GM12864 (cell line): ENCODE measurements at places on chromosomes 4 and X.

GRCh38 chr4:183746305-183747229 is 87.5 kb downstream of the TRAPPC11 start:
- DNase-seq: no peak

GRCh38 chr4:53119680-53120079 is 246.2 kb downstream of the SCFD2 start:
- DNase-seq: no peak

- no peak for DNase-seq
Observed at GRCh38 chr4:152138451-152138850, 377.6 kb upstream of the GATB start.

- DNase-seq: no peak
Observed at GRCh38 chr4:151468715-151469696, 60.0 kb downstream of the FHIP1A start.

DNA sequence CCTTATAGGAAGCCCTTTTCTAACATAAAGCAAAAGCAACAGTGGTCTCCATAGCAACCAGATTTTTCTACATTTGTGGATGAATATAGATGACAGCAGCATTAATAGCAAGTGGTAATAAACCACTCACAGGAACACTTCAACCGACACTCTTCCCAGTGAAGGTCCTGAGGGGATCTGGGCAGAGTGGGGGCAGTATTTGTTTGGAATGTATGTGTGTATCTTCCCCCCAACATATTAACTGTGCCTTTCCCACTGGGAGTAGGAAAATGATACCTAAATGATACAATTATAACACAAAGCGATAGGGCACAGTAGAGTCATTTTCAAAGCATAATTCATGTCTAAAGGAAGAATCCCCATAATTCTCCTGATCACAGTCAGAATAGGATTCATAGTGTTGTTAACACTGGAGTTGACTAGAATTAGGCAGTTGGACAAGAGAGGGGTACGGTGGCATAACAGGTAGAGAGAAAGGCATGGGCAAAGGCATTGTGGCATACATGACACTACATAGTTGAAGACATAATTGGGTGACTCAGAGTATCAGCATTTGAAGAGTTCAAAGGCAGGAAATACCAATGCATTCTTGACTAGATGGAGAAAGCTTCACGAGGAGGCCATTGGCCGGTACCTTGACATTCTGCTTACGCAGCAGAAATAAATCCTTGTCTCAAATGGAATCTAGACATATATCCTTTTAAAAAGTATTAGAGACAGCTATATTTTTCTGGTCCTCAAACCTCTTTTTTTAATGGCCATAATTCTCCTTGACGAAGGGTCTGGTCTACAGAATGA is 15.2 kb downstream of the CAPN6 start:
- DNase-seq: no peak

DNA sequence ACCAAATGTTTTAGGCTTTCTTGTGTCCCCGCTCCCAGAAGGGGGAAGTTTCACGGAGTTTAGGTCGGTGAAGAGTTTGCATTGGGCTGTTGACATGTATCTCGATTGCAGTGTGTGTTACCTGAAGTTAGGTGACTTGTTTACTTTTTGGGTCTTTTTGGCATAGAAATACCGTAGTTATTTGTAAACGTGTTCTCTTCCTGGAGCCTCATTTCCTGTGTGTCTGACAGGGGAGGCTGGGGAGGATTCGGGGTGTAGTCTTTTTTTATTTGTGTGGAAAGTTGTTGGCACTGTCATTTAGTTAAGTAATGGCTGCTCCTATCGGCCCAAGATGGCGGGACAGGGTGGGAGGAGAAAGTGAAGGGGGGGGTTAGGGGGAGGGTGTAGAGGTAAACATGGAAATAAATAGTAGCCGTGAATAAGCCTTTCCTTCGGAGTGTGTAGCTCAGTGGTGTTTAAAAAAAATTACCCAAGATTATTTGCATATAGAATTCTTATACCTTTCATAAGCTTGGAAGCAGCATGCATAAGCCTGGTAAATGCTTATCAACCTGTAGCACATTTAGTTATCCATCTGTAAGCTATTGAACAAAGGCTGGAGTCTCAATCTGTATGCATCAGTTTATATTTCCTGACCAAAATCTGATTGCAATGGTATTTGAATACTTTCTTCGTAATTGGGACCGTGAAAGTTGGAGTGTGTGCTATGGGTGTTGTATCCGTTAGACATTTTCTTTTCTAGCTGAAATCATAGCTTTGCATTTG is 1.6 kb downstream of the KDM6A start:
- no peak for DNase-seq

- DNase-seq: no peak
Observed at GRCh38 chr4:188053302-188053701, 56.1 kb downstream of the TRIML2 start.

DNA sequence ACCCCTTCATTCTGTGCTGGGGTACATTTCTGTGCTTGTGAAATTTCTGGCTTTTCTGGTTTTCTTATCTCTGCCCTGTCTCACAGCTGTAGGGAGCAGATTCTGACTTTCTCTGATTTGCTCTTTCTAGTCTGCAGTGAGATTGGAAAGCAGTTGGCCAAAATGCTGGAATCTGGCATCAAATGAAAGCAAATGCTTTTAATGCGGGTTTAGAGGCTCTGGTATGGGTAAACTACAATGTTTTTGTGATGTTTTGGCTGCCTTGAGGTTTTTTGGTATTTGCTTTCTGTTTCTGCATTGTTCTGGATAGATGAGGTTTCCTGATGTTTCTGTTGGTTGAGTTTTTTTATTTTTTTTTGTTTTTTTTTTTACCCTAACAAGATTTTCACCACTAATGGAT is 23.8 kb downstream of the SMIM20 start:
- no peak for DNase-seq

- no peak for DNase-seq
Observed at GRCh38 chr4:58093352-58093751, 983.2 kb upstream of the IGFBP7 start.

DNA sequence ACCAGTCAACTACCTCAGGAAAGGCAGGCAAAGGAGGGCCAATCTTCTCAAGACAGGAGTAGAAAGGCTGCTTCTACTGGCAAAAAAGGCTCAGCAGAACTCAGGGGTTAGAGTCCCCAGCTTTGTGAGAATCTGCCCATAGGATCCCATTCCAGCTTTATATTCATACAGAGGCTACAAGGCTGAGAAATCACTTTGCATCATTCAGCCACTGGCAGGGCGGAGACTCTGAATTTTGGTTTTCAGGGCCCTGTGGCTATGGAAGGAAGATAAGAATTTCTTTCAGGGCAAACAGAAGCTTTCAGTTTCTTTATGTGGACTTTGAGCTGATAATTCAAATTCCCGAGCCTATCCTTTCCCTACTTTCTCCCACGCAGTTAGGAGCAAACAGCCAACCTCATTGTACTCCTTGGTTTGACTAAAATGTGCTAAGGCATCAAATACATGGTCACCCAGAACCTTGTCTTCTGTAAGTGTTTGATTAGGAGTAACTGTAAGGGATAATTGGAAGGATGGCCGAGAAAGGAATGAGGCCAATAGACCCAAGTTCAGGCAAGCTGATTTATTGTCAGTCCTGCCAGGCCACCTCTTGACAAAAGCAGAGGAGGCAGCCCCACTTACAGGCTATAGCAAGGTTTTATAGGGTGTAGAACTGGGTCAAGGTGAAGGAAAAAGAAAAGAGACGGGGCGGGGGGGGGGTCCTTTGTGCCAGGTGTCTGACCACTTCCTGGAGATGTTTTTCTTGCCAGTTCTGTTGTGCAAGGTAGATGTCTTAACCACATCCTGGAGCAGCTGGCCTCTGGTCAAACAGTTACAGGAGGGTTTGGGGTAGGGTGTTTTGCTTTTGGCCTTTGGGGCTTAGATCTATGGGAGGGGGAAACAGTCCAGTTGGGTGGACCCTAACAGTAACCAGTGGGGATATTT is 165.3 kb upstream of the PPP1R2C start:
- DNase-seq: no peak

GRCh38 chr4:42344309-42344708 is 53.0 kb upstream of the SHISA3 start:
- DNase-seq: no peak

DNA sequence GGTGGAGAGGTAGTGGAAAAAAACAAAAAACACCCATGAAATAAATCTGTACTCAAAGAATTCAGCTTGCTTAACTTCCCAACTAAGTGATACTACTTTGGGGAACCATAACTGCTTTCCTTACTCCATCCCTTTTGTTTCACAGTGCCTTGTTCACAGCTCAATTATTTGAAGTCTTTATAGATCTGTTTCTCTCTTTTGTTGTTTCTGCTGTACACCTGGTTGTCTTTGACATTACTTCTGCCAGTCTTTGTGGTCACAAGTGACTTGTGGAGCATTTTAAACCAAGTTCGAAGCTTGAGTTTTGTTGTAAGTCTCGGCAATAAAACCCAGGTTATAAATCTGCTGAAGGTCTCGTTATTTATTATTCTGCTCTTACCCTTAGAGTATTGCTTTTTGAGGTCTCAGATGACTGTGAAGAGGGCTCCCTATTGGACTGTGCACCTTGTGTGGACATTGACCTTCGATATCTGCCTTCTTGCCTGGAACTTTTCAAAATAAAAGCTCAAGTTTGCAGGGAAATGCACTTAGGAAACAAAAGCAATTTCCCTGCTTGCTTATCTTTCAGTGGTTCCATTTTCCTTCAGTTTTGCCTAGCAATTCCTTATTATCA is 59.8 kb downstream of the ANK2 start:
- DNase-seq: no peak

DNA sequence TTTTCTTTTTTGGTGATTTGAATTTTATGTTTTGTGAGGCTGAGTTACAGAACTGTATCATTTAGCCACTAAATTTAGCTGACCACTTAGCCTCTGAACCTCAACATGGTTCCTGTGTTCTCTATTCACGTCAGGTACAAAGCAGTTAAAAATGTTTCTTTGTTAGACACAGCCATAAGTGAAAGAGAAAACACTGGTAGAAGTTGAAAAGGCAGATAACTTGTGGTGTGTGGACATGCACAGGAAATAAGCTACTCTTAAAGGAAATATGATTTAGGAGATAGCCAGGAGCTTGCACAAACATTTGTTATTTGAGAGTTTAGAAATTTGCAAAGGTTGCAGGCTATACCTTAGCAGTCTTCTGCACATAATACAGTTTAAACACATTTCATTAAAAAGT is 171.0 kb upstream of the RPS6KA3 start:
- no peak for DNase-seq

DNA sequence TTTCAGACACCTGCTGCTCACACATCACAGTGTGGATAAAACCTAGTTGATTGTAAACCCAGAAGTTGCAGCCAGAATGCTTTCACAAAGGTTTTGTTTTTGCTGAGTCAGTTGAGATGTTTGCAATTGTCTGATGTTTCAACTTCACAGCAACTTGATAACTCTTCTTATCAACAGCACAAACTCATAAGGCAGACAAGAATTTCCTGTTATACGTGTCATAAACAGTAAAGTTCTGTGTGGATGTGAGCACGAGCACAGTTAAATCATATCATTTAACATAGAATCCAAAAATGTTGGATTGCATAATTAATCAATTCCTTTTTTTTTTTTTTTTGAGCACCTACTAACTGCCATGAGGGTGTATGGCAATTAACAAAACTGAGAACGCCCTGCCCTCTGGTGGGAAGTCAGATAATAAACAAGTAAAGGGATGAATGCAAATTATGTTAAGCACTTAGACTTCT is 512.2 kb downstream of the PDHA2 start:
- DNase-seq: no peak

- DNase-seq: no peak
Observed at GRCh38 chr4:94516067-94516466, 64.3 kb downstream of the PDLIM5 start.

DNA sequence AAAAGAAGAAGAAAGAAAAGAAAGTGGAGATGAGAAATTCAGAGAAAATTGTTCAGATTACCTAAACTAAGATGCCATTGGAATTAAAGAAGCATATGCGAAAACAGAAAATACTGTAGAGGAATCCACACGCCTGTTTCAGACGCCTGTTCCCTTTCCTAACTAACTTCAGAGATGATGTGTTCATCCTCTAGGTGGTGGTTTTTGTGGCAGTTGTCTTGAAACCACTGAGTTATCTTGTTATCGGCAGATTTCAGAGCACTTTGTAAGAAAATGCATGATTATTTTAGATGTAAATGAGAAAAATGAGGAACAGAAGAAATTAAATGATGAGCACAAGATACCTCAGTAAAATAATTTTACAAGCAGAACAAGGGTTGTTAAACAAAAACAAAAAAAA is 48.3 kb downstream of the FUNDC1 start:
- no peak for DNase-seq

GRCh38 chr4:88008743-88009171 is 1.3 kb downstream of the PKD2 start:
- no peak for DNase-seq

GRCh38 chr4:155174668-155175067 is 33.8 kb upstream of the NPY2R start:
- no peak for DNase-seq

- DNase-seq: no peak
Observed at GRCh38 chr4:26145212-26145611, 175.6 kb upstream of the RBPJ start.

DNA sequence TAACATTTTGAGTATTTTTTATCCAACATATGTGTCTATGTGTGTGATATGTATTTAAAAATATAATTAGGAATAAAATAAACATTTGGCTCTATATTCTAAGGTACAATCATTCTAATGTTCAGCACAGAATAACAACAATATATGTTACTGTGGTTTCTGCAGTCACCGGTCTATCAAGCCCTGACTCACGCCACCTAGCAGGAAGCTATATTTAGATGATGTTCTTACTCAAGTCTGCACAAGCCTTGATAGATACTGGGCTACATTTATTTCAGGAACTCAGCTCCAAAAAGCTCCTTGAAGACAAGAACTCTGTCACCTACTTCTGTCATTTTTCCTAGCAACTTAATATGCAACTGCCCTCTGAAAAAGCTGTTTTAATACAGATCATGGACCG is 152.0 kb upstream of the FTHL17 start:
- DNase-seq: peak; percentile 22

- no peak for DNase-seq
Observed at GRCh38 chrX:18575744-18576143, 96.2 kb downstream of the RS1 start.

DNA sequence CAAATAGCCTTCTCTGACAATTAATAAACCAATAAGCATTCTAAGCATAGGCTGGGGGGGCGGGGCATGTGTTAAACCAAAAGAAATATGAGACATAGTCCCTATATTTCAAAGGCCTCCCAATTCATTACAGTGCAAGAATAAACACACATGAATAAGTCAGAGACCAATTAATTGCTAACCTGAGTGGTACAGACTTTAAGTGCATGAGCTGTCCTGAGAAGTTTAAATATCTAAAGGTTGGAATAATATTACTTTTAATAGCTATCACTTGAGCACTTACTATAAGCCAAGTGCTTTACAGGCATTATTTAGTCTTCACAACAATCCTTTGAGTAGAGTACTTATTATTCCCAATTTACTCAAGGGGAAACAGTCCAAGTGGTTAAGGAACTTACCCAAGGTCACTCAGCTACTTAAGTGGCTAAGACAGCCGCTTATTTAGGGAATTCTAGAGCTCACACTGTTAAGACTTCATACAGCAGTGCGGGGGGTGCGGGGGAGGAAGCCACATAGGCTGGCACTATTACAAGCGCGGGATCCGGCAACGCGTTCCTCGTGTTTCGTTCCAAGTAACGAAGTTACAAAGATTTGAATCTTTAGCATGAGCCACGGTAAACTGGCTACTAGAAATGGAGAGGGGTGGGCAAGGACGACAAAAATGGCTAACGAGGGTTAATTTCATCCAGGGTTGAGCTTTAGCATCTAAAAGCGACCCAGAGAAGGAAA is 1.4 kb downstream of the THOC2 start:
- no peak for DNase-seq
